B cell (primary cell): ENCODE measurements at places on chromosomes 1 and 21. TPM values are rescaled to one million over a fixed set of nuclear protein-coding genes. Genes with fewer than 3 reads are reported as not detected.

Gene FBXO42
- total RNA-seq: 25.4 and 33.1 TPM in 2 replicates

Gene C1orf185
- not detected in 2 replicates for total RNA-seq

Gene ALPL
- 12.2 and 13.7 TPM in 2 replicates for total RNA-seq

GRCh38 chr1:206955476-206956451 lies 9.5 kb upstream of the PIGR start:
- no peak for DNase-seq

DNA sequence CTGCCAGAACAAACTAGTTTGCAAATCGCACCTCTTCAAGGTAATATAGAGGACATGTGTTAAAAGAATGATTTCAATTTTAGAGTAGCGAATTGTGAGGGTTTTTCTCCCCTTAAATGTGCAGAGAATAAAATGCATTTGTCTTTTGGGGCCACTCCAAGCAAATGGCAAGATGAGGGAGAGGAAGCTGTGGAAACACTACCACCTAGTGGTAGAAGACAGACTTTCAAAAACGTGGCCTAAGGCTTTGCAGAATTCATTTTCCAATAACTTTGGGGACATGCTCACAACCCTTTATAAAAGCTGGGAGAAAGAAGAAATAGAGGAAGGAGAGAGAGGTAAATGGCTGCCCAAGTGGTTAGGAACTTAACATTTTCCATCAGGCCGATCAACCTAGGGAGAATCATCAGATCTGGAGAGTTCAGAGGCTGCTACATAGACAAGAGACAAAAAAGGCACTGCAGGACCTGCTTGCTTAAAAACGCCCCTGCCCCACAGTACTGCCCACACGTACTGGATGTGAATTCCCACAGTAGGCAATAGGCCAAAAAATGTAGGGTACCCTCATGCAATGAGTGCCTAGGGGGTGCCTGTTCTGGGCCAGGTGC lies 15.7 kb upstream of the RCAN1 start:
- DNase-seq: peak; percentile 69

GRCh38 chr1:84376000-84376910 lies 22.0 kb upstream of the DNASE2B start:
- DNase-seq: no peak

DNA sequence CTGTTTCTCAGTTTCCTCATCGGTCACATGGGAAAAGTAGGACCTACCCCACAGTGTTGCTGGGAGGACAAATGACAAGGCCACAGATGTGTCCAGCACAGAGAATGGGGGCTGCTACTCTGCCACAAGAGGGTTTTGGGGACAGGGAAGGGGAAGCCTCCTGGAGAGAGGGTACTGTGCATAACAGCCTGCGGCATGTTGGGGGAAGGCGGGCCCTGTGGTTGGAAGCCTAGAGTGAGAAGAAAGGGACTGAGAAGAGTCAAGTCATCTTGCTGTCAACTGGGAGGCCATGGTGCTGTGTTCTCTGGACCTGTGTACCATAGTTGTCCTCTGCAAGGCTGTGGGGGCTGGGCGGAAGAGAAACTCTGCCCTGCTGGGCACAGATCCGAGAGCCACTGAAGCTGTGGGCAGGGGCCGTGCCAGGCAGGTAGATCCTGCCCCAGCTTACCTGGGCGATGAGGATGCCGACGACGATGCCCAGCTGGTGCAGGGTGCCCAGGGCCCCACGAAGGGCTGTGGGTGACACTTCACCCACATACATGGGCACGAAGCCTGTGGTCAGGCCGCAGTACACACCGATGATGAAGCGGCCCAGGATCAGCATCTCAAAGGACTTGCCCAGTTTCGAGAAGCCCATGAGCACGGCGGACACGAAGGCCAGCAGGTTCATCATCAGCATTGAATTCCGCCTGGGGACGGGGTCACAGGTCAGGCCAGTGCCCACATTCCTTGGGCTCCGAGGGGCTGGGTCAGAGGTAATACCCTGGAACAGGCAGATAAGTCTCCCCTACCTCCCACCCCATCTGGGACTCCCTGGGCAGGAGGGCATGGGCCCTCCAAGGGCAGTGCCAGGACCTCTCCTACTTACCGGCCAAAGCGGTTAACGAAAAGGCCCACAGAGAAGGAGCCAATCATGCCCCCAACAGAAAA lies 28.2 kb downstream of the SLC2A1 start:
- no peak for DNase-seq

DNA sequence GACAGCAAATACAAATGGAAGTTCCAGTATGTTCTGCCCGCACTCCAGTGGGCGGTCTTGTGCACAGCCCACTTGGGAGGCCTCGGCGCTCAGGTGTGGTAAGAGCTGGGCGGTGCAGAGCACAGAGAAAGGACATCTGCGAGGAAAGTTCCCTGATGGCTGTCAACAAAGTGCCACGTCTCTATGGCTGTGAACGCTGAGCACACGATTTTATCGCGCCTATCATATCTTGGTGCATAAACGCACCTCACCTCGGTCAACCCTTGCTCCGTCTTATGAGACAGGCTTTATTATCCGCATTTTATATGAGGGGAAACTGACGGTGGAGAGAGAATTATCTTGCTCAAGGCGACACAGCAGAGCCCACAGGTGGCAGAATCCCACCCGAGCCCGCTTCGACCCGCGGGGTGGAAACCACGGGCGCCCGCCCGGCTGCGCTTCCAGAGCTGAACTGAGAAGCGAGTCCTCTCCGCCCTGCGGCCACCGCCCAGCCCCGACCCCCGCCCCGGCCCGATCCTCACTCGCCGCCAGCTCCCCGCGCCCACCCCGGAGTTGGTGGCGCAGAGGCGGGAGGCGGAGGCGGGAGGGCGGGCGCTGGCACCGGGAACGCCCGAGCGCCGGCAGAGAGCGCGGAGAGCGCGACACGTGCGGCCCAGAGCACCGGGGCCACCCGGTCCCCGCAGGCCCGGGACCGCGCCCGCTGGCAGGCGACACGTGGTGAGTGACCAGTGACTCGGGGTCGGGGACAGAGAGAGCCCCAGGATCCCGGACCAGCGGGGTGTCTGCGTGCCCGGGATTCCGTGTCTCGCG lies at the start of gene IL12RB2:
IL12RB2 (plus strand) TSS at position 623 of the 810 bp plus-strand sequence. CDS start 12,496 bp downstream, outside the sequence.
- DNase-seq: peak; percentile 29

DNA sequence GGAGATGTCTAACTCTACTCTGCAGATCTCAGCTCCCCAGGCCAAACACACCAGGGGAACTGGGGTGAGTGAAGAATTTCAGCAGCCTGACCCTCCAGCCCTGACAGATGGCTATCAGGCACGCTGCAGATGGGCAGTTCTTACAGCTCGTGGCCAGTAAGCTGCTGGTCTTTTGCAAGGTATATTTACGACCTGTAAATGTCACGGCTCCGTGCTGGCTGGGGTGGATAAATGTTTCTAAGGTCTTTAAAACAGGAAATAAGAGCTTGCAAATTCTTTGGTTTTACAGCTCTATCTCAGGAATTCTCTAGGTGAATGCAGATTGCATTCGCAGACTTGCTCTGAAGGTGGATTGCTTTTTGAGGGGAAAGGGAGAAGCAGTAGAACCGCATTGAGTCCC lies 10.1 kb downstream of the DOP1B start:
- DNase-seq: no peak

DNA sequence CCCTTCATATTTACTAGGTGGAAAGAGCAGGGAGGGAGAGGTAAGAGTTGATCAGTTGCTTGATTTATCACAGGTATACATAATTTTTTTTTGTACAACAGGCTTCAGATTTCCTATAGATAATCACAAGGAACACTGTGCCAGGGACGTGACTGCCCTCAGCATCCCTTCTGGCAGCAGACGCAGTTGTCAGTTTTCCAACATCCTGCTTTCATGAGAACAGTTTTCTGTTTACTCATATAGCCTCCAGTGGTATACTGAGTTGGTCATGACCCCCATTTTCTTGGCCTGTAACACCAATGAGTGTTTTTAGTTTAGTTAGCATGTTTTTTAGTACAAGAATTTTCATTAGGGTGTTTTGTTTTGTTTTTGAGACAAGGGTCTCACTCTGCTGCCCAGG lies 37.9 kb upstream of the PTPRF start:
- DNase-seq: no peak

DNA sequence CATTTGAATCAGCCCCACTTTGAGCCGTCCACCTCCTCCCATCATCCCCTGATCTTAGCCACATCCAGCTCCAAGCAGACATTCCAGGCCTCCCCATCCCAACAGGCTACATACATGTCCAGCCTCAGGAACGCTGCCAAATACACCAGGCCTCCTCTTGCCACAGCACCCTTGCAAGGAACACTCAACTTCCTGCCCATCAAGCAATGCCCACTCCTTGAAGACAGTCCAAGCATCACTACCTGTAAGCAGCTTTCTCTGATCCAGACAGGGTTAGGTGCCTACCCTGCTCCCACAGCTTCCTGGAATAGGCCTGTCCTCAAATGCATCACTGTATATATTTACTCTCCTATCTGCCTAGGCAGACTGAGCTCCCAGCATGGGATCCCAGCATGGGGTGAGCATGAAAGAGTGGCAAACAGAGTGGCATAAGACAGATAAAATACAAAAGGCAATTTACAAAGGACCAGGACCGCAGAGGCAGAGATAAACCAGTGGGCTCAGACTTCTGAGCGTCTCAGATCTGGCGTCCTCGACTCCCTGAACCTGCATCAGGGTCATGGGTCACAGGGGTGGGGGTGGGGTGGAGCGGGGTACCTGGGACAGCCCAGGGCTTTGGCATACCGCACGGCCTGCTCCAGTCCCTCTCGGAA lies 816 bp downstream of the HYI start:
- peak; percentile 34 for DNase-seq
